ENCODE measurements at places on chromosomes 1 and 21.

DNA sequence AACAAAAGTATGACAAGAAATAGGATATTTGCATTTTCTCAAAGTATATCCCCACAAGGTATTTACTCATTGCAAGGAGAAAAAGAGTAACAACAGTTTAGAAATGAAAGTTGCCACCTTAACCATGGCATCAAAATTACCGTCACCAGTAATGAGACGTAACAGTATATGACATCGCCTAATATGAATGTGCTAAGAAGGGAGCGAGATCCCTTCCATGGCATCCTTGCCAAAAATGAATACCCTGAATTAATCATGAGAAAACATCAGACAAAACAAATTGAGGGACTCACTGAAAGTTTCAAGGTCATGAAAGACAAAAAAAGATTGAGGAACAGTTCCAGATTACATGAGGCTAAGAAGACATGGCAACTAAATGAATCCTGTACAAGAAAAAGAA lies 78.9 kb upstream of the MROH9 start:
- DNase-seq = no peak

DNA sequence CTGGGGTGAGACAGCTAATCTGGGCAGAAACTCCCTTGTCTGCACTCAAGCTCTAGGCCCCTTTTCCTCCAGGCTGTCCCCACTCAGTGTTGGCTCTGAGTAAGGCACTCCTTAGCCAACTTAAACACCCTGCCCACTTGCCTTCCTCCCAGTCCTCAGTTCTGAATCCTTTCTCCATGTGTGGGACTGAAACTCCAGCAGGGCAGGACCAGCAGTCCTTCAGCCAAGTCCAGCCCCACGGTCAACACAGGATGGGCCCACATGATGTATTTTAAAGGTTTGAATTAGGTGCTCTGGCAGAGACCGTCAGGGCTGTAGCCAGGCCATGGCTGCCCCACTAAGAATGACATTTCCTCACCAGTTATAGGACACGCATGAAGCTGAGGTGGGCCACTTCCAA lies 107.8 kb downstream of the EDEM3 start:
- no peak for DNase-seq

- DNase-seq = no peak
Measured at GRCh38 chr1:85585799-85586198, 5.2 kb downstream of the CCN1 start.

- no peak for DNase-seq
Measured at GRCh38 chr1:10304295-10304694, 93.9 kb downstream of the KIF1B start.

DNA sequence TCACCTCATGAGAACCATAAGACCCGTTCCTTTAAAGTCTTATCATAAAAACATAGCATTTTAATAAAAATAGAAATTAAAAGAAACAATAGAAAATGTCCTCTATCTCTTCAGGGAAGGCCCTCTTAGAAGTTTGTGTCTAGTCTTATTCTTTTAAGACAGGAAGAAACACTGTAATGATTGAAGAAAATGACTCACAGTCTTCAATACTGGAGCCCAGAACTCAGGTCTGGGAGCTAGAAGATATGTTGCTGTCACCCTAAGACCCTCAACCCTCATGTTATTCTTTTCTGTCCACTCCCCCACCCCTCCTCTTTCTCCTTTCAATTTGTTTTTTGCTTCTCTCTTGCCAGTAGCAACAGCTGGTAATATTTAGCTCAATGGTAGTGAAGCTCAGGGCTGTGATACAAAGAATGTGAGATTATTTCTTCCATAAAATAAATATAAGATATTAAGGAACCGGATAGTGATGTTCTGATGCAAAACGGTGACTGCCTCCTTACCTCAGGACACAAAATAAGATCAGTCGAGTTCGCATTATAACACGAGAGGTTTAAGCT lies 12.0 kb downstream of the DUSP10 start:
- no peak for DNase-seq

GRCh38 chr21:45970674-45971615 lies 10.6 kb upstream of the COL6A1 start:
- no peak for DNase-seq

DNA sequence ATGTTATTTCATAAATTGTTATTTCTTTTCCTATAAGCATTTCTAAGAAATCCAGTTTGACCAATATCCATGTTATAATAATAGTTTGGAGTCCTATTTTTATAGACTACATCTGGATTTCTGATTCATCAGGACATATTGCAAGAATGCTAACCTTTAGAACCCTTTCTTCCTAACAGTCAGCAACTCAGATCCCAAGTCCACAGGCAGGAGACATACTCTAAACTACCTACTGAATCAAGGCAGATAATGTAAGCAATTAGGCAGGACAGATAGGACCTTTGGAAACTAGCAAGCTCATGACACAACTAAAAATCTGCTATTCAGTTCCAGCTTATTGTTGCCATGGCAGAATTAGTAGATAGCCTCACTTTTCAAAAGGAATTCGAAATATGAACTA lies 104.1 kb downstream of the DENND1B start:
- DNase-seq = no peak

GRCh38 chr1:21669258-21670058 lies at the start of gene RAP1GAP:
Gene RAP1GAP (minus strand): TSS chr1:21669357. CDS start chr1:21620032, 49,325 bp downstream.
- no peak for DNase-seq

GRCh38 chr21:45079351-45079750 lies 5.0 kb downstream of the ADARB1 start:
- no peak for DNase-seq

GRCh38 chr21:14956807-14957206 lies 108.0 kb downstream of the NRIP1 start:
- DNase-seq = no peak

DNA sequence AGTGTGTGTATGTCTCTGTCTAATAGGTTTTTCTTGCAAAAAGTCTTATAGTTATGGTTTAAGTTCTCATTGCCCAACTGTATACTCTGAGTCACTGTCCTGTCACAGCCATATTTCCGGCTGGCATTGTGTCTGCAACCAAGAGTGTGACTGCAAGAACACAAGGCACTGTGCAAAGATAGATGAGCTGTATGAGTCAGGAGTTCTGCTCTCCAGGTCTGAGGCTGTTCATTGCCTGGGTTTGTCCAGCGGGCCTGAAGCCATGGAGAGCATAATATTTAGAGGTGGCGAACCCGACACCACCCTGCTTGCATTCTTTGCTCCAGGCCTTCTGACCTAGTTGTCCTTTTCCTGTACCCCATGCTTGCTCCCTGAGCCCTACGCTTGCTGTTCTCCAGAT lies 50.9 kb upstream of the CNIH3 start:
- no peak for DNase-seq

DNA sequence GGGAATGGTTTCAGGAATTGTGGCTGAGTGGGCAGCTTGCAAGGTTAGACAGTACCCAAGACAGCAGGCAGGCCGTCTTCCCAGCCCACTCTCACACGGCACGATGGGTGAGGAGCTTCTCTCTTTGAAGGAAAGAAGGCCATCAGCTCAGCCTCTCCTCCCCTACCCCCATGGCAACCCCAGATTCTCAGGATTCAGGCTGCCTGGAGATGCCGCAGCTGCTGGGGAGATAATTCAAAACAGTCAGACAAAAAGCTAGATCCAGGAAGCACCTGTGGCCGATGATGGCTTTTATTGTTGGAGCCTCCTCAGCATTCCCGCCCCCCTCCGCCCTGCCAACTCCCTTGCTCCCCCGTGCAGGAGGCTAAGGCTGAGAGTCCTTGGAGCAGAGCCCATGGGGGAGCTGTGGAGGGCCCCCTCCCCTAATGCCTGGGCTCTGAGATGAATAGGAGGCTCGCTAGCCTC lies 220.5 kb downstream of the TRABD2B start:
- DNase-seq = no peak

DNA sequence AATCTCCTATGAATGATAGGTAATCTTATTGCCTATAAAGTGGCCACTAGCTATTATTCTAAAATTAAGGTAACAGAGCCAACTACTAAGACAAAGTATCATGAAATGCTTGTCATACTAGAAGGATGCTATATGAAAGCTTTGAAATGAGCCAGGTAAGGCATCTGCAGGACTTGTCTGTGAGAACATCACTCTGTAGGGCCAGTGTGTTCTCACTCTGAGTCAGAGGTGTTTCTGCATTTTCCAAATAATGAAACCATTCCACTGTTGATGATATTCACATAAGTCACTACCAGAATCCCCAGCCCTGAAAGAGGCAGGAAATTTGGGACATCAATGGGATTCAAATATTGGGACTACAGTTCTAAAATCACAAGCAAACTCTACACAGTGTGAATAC lies 25.8 kb upstream of the GBP5 start:
- DNase-seq = no peak

- no peak for DNase-seq
Measured at GRCh38 chr21:33951276-33952178, 35.9 kb upstream of the ATP5PO start.
